ENCODE measurements at places on chromosomes 13 and 19.

DNA sequence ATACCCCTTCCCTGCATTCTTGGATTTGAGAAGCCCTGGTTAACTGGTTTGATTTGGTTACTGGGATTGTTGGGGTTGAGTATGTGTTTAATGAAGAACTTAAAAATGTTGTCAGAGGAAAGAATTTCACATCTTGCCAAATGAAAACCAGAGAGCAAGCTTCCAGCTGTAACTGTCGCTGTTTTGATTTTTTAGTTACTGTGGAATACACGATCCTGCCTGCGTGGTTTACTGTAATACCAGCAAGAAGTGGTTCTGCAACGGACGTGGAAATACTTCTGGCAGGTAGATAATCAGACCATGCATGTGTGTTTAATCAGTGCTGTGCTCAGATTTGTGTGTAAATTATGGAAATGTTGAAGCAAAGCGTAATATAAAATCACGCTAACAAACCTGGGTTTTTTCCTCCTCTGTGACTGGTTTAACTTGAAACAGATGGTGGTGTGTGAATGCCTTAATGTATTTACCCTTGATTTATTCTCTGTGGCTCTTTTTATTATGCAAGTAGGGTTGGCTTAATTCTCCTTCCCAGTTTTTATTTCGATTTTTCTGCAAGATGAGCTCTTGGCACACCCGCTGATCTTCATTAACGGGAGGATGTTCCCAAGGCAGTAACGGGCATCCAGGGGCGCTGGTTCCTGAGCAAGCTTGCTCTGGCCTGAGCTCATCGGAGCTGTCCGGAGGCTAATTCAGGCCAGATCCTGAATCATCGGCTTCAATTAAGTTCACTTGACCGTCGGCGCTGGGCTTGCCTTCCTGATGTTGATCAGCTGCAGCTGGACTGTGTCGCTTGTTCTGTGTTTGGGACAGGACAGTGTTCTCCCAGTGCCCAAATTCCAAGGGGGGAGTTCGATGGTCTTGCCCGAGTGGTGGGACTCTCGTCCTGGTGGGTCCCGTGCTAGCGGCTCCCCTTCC, 16.0 kb downstream of the UPF1 start:
- DNase-seq, result no peak

- peak; percentile 49 for DNase-seq
Observed at GRCh38 chr19:1064661-1065605, 2.0 kb upstream of the ARHGAP45 start.

DNA sequence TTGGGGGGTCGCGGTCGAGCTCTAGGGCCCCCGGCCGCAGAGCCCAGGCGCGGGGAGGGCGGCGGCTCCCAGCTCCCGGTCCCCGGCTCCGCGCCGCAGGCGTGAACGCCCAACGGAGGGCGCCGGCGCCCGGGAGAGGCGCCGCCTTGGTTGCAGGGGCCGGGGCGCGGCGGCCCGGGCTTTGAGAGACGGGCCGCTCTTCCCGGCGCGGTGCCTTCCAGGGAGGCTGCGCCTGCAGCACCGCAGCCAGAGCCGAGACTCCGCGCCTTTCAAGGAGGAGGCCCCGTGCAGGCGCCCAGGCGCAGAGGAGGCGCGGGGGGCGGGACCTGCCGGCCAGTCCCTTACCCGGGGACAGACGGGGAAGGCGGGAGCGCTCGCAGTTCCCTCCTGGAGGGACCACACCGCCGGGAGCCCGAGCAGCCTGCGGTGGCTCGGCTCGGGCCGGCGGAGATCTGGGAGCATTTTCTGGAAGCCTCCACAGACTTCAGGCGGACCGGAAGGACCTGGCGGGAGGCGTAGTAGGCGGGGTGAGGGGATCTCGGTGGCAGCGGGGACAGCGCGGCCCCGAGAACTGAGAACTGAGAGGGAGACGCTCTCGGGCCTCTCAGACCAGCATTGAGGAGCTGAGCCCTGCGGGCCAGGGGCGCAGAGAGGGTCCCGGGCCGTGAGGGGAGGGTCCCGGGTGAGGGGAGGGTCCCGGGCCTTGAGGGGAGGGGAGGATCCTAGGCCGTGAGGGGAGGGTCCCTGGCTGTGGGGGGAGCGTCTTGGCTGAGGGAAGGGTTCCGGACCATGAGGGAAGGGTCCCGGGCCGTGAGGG, 25.5 kb upstream of the MCF2L start:
- DNase-seq, result no peak

DNA sequence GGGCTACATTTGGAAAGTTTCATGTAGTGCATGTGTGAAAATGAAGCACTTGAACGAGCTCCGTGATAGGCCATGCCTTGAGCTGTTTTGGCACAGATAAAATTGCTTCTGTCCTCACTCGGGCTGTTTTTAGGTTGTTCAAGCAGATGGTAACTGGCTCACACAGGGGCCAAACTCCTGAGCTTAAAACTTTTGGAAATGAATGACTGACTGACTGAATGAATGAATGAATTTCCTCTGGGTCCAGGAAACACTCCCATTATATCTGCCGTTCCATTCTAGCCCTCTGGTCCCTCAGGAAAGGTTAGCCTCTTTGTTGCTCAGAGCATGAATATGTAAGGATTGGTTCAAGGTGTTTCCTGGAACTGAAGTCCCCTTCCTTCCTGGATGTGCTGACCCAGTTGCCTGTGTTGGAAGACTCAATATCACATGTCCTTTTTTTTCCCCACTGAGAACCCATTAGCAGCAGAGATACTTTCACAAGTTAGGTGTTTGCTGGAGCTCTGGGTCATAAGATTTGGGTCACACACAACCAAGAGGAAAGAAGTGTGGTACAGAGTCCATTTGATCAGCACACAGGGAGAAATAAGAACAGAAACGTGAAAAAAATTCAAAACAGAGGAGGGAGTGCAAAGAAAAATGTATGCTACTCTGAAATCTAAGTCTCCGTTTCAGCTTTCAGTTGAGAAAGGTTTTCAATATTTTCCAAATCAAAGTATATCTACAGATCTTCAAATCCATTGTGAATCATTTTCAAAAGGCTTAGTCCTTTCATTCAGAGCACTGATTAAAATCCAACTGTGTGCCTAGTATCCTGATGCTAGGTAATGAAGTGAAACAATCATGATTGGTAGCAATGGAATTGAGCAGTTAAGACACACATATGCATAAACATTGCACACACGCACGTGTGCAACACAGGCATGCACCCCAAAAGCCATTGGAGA, 18.9 kb downstream of the MBNL2 start:
- DNase-seq, result no peak

GRCh38 chr13:95485518-95486144, 66.9 kb upstream of the CLDN10 start:
- DNase-seq, result no peak

GRCh38 chr13:22128441-22129408, 457.9 kb downstream of the FGF9 start:
- DNase-seq, result no peak

DNA sequence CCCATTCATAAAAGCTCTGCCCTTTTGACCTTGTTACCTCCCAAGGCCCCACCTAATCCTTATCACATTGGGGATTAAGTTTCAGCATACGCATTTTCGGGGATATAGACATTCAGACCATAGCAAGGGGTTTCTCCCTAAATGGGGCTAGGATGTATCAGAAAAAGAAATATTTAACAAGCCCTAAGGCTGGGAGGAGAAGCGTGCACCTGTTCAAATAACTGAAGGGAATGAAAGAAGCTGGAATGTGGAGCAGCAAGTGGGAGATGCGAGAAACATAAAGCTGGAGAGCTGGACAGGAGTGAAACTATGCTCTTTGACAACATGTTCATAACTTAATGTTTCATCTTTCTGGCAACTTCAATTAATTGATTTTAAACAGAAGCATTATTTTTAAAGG, 811.8 kb upstream of the GPC6 start:
- DNase-seq, result no peak

DNA sequence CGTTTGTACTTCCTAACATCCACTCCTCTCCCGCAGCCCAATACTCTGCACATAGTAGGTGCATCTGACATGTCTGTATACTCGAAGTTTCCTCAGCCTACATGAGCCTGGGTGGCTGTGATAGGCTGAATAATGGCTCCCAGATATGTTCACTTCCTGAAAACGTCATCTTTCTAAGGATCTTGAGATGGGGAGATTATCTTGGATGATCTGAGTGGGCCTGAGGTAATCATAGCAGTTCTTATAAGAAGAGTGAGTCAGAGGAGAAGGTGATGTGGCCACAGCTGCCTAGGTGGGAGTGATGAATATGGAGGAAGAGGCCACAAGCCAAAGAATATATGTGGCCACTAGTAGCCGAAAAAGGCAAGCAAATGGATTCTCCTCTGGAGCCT, 84.2 kb downstream of the AKAP11 start:
- no peak for DNase-seq
